ENCODE measurements at places on chromosomes 5 and 9.
A peak's percentile ranks its signal among the peaks of the same experiment; 100 is the strongest.

DNA sequence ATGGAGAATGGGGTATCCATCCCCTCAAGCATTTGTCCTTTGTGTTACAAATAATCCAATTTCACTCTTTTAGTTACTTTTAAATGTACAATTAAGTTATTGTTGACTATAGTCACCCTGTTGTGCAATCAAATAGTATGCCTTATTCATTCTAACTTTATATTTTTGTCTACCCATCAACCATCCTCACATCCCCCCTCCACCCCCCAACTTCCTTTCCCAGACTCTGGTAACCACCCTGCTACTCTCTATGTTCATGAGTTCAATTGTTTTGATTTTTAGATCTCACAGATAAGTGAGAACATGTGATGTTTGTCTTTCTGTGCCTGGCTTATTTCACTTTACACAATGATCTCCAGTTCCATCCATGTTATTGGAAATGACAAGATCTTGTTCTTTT lies 15.4 kb upstream of the RANBP17 start:
- DNase-seq = no peak

- DNase-seq = no peak
These were observed 92.8 kb downstream of the ANKH start for GRCh38 chr5:14778792-14779070.

- DNase-seq = no peak
These were observed 16.3 kb downstream of the ECPAS start for GRCh38 chr9:111467778-111468367.

DNA sequence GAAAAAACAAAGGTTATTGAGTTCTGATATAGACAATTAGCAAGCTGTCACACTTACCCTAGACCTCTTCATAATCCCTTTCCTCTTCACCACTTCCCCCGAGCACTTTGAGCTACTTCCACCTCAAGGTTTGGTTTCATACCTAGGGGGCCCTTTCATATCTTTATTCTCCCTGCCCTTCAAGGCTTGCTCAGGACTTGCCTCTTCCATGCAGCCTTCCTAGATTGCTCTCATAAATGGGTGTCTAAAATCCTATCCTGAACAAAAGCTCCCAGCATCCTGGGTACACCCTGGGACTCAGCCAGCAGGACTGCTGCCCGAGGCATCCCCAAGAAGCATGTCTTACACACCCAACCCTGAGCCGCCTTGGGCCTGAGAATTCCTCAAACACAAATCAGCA lies 157.3 kb downstream of the C5orf15 start:
- DNase-seq = no peak

DNA sequence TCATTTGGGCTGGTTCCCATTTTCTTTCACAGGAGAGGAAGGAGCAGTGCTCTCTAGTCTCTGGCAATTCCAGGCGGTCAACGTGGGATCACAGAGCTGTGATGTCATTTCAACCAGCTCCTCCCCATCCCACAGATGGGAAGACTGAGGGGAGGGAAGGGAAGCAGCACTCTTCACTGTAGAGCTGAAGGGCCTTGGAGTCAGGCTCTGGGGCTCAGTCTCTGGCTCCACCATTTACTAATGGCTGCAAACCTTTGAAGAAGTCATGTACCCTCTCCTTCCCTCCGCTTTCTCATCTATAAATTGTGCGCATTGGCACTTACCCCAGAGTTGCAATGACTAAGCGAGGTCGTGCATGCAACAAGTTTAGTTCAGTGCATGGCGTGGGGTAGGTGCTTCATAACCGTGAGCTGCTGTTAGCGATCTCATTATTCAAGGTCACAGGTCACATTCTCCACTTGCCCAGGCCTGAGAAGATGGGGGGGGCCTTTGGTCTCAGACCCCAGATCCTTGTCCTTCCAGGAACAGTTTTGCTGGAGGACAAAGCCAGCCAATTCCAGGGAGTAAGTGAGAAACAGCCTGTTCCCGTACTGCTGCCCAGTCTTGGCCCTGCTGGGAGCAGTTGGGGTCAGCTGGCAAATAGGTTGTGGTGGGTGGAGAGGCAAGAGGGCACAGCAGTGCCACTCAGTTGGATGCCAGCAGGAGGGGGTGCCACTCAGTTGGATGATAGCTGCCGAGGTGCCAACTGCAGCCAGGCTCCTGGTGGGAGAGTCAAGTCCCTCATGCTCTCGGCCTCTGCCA lies 136.7 kb downstream of the RGS3 start:
- no peak for DNase-seq

GRCh38 chr9:136685790-136686533 lies 1.3 kb downstream of the AGPAT2 start:
- no peak for DNase-seq

DNA sequence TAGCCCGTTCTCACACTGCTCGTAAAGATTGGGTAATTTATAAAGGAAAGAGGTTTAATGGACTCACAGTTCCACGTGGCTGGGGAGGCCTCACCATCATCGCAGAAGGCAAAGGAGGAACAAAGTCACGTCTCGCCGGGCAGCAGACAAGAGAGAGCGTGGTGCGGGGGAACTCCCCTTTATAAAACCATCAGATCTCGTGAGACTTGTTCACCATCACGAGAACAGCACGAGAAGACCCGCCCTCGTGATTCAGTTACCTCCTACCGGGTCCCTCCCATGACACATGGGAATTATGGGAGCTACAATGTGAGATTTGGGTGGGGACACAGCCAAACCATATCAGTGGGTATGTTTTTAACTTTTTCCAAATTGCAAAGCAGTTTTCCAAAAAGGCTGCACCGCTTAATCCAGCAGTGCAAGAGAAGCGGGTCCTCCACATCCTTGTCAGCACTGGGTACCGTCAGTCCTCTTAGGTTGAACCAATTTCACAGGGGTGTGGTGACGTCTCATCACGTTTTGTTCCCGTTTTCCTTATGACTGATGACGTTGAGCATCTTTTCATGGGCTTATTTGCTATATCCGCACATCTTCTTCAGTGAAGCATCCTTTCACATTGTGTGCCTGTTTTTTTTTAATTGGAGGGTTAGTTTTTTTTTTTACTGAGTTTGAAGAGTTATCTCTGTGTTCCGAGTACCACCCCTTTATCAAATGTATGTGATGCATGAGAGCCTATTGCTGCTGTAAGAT lies 8.0 kb upstream of the FCN2 start:
- no peak for DNase-seq

DNA sequence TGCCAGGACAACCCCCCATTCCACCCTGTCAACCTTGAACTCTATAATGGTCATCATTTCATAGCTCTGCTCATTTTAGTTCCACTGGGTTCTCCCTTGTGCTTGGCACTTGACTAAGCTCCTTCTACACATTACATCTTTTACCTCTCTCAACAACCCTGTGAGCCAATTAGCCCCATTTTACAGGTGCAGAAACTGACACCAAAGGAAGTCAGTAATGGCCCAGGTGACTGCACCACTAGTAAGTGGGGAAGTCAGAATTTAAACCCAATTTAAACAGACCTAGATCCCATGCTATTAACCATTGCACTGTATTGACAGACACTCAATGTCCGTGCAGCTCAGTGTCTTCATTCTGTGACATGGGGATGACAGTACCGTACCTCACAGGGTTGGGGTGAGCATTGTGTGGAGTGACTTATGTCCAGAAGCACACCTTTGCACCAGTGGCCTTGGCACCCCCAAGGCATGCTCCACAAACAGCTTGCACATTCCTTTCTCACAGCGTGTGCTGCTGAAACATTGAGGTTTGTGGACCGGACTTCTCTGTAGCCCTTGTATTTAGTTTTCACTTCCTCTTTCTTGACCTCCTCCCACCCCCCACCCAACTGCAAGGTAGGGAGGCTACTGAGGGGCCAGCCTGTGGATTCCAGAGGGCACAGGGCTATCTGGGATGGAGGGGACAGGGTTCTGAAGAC lies 23.1 kb downstream of the IRF1 start:
- no peak for DNase-seq

- DNase-seq = no peak
These were observed 86.6 kb downstream of the NTRK2 start for GRCh38 chr9:84756171-84756570.

- peak; percentile 56 for DNase-seq
These were observed at the start of gene GALNT12 for GRCh38 chr9:98807070-98807813. TSS of gene GALNT12 (plus strand) at chr9:98807670. CDS start at chr9:98807699, 29 bp downstream.

DNA sequence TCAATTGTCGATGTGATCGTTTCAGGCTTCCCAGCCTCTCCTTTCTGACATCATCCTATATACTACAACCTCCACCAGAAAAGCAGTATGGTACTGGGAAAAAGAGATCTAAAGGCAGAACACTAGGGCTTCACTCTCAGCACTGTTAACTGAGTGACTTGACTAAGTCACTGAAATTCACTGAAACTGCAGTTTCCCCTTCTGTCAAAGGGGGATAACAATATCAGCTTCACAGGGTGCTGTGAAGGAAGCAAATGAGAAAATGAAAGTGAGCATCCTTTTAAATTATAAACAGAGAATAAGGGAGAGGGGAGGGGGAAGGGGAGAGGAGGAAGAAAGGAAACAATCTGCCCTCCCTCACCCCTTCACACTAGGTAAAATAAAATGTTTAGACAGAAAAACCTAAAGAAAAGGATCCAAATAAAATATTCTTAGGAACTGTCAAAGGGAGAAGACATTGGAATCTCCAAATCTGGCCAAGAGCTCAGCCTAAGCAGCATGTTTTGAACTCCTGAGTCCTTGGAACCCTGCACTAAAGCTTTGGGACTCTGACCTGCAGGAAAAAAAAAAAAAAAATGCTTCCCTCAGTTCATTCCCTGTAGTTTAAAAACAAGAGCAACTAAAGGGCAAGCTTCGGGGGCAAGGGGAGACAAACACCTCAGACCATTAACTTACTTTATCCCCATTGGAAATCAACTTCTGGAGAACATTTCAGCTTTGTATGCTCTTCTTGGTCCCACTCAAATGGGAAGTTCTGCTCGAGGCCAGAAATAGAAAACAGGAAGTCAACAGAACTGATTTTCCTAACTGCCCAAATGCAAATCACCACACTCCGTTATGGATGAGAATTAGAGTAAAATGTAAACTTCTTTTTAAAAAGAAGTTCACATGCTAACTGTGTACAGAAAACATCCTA lies 178.3 kb downstream of the DEPDC1B start:
- no peak for DNase-seq

DNA sequence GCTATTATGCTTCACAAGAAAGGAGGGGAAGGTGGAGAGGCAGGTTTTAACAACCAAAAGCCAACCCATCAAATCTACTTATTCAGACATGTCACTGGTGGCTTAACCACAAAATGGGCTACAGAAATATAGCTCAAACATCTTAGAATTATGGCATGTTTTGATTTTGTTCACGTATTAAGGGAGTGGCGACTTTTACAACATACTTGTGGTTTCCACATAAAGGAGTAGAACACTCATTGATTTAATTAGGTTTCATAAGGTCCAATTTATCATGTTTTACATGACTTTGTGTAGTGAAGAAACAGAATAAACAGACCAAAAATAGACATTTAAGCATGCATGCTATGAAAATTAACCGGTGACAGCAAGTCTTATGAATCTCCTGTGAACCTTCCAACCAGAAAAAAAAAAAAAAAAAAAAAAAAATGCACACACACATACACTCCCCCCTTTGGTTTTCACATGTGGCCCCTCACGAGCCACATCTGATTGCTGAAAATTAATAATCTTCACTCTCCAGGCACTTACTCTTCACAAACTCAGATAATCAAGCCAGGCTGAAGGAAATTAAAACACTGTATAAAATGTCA lies 5.4 kb downstream of the ZNF608 start:
- DNase-seq = peak; percentile 65

- no peak for DNase-seq
These were observed 1.3 kb upstream of the KLHL9 start for GRCh38 chr9:21336457-21336856.

DNA sequence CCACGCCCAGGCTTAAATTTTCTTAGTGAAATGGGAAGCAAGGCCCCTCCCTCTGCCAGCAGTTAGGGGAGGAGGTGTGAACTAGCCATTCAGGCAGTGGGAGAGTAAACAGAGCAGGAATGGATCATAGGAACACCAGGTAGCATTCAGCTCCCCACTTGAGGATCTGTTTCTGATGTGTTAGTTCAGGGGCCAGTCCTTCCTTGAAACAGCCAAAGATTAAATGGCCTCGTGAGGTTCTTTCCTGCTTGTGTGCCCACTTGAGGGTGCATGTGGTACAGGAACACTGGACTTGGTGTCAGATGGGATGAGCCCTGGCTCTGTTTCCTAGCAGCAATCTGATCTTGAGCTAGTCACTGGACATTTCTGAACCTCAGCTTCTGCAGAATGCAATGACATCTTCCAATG lies 21.2 kb downstream of the FAXDC2 start:
- DNase-seq = no peak

DNA sequence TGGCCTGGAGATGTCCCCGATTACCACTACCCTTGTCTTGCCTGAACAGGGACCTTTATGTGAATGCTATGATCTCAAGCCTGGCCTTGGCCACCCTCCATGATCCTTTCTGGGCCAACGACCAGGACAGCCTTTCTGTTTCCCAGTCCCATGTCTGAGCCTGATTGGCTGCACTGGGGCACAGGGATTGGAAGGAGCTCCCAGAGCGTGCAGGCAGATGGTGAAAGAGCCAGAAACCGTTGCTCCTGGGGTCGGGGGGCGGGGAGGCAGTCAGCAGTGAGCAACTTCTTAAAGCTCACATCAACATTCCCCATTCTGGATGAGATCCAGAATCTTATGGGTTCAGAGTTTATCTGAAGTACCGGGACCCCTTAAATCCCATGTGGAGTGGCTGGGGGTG lies 84.4 kb downstream of the INSYN2B start:
- no peak for DNase-seq

DNA sequence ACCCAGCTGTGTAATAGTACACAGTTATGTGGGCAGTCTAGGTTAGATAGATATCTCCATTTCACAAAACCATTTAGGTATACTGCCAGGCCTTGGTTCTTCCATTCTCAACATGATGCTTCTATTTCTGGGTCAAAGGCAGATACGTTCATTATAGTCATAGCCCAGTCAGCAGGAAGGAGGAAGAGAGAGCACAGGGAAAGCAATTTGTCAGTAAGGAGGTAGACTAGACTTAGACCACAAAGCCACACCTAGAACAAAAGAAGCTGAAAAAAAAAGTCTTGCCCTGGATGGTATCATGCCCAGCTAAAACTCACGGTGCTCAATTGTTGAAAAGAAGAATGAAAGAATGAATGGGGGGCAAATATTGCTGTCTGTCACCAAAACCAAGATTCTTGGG lies 7.6 kb downstream of the INVS start:
- DNase-seq = no peak

DNA sequence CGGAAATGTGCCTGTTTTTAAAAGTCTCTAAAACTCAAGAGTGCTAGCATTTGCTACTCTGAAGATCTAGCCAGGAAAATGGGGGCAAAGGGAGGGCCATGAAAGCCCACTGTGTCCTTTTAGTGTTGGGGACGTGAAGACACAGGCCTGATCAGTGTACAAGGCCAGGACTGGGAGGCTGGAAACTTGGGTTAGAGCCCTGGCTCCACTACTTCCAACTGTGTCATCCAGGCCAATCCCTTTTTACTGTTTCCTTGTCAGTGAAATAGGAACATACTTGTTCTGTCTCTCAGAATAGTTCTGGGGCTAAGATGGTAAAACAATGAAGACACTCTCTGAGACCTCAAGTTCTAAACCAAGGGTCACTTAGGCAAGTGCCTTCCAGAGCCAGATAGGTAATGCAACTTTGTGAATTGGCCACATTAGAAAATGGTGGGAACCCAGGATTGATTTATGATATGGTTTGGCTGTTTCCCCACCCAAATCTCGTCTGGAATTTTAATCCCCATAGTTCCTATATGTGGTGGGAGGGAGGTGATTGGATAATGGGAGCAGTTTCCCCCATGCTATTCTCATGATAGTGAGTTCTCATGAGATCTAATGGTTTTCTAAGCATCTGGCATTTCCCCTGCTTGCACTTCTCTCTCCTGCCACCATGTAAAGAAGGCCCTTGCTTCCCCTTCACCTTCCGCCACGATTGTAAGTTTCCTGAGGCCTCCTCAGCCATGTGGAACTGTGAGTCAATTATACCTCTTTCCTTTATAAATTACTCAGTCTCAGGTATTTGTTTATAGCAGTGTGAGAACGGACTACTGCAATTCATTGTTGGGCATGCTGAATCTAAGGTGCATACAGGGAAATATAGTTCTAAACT lies 30.4 kb upstream of the B4GALT1 start:
- DNase-seq = no peak

All from brain (organoid and tissue), 16 donors.